ENCODE measurements at places on chromosomes 3 and 15. TPM values are rescaled to one million over a fixed set of nuclear protein-coding genes. Genes with fewer than 3 reads are reported as not detected.

The CPA3 gene
- not detected for total RNA-seq

The RGMA gene
- total RNA-seq, result 7.0 TPM

The CYP1A1 gene
- 2.1 TPM for total RNA-seq

The MYL3 gene
- 1.4 TPM for total RNA-seq

The KIF15 gene
- 4.2 TPM for total RNA-seq

All from cardiac atrium fibroblast (primary cell).